Naive thymus-derived CD4-positive, alpha-beta T cell (primary cell): ENCODE measurements at places on chromosomes 7 and 10.

- H3K36me3 ChIP-seq = no peaks in the 10 kb centered on the region
- no peak overlapping the region for H3K27ac ChIP-seq
- DNase-seq = no peak
- no peak overlapping the region for H3K4me3 ChIP-seq
These were observed 201.8 kb downstream of the DYNC1I1 start for GRCh38 chr7:95974108-95974507.

DNA sequence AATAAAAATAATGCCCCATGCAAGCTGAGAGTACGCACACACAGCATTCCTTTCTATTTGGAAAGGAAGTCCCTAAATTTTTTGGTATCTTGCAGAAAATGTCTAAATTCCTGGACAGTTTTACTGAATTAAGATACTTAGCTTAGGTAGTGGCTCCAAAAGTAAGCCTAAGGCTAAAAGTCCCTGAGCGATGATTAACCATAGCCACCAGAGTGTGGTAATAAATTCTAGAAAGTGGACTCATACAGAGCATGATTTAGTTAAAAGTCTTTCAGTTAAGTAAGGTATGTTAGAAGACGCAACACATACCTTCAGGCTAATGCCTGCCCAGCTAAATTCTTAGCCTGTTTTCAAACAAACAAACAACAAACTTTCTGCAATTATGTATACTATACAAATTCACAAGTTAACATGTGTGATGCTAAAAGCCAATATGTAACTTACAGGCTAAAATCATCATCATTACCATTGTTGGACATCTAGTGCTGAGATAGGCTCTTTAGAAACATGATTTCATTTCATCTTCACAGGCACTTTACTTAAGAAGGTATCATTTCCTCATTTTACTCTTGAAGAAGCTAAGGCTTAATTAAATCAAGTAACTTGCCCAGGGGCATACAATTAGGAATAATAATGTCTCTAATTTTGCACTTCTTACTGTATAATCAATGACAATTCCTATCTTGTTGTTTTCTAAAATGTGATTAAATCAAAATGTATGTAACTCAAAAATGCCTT, 261.4 kb upstream of the YAE1 start:
- no peak for DNase-seq
- no peak overlapping the region for H3K27ac ChIP-seq
- H3K27me3 ChIP-seq = no peaks in the 10 kb centered on the region

GRCh38 chr7:22574754-22575520, 74.9 kb upstream of the STEAP1B start:
- H3K36me3 ChIP-seq = no peaks in the 10 kb centered on the region
- no peaks in the 10 kb centered on the region for H3K27me3 ChIP-seq
- no peaks in the 10 kb centered on the region for H3K4me1 ChIP-seq
- DNase-seq = no peak
- H3K27ac ChIP-seq = no peak overlapping the region

GRCh38 chr7:38438970-38439369, 165.5 kb upstream of the TARP start:
- peaks cover under 1% of the 10 kb centered on the region for H3K4me1 ChIP-seq
- no peaks in the 10 kb centered on the region for H3K36me3 ChIP-seq
- no peak overlapping the region for H3K4me3 ChIP-seq
- H3K27ac ChIP-seq = no peak overlapping the region
- H3K27me3 ChIP-seq = no peaks in the 10 kb centered on the region

GRCh38 chr7:12712236-12712635, 24.8 kb downstream of the ARL4A start:
- H3K27ac ChIP-seq = no peak overlapping the region
- H3K4me3 ChIP-seq = no peak overlapping the region
- DNase-seq = no peak
- no peaks in the 10 kb centered on the region for H3K36me3 ChIP-seq
